ENCODE measurements at places on chromosomes 16 and 17.

DNA sequence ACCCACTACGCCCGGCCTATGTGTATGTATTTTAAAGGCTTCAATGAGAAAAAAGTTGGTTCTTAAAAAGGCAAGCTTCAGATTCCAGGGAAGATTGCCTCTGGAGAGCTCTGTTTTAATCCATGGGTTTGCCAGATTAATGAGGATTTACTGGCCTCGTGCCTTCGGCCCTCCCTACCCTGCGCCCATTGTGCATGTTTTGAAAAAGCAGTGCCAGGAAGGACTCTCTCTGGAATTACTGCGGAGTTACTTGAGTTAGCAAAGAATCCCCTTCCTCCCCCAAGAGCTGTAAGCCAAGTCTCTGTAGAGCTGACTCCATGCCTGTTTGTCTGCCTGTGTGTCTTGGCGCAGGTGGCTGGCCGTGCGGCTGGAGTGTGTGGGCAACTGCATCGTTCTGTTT, 98.9 kb downstream of the ABCC6 start:
- no peak for DNase-seq

- no peak for DNase-seq
Observed at GRCh38 chr17:42002792-42003301, 14.4 kb downstream of the DNAJC7 start.

DNA sequence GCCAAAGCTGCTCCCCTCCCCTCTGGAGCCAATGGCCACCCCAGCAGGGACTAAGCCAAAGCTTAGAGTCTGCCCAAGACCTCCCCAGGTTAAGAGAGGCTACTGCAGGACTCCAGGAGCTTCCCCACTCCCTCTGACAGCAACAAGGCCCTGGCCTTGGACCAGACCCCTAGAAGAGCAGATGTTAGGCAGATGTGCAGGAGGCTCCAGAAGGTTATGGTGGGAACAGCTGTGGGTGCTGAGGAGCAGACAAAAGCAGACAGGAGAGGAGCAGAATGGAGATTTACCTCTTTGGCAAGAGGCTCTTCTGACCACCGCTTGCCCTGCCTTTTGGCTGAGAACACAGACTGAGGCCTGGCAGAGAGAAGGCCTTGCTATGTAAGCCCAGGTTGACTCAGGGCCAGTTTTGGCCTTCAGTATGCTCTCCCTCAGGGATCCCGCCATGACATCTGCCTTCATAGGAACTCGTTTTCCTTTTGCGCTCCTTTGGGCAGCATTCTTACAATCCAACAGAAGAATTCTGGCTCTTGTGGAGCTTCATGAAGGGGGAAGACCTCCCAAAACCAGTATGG, 113.0 kb downstream of the RBFOX3 start:
- no peak for DNase-seq

GRCh38 chr17:4785311-4786105, 656 bp downstream of the VMO1 start:
- DNase-seq = no peak

DNA sequence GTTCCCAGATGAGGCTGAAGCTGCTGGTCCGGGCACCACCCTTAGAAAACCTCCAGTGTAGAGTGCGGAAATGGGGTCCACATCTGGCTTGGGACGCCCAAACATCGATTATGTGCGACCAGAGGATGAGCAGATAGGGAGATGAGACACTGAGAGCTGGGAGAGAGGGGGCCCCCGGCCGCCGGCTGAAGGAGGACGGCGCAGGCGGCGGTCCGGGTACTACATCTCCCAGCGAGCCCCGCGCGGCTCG, 182 bp upstream of the SPECC1 start:
- DNase-seq = no peak

DNA sequence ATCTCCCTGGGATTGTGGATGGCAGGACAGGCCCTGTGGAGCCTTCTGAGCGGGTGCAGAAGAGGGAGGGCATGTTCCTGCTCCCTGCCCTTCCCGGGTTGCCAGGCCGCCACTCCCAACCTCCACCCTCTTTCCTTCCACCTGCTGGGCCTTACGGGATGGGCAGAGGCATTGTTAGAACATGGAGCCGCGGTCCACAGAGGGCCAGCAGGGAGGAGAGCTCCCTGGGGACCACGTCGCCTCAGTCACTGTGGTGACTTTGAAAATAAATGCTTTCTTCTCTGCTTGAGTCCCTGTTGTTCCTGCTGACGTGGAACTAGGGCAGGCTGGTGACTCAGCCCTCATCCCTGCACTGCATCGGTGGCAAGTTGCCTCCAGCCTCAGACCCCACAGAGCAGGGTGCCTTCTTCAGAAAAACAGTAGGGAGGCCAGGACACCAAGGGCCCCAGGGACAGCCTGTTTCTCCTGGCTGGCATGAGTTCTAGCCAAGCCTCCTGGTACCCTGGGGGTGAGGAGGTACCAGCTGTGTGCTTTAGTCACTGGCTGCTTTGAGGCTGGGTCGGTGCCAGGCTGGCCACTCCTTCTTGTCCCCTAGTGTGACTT, 224.9 kb downstream of the SEC14L1 start:
- no peak for DNase-seq

DNA sequence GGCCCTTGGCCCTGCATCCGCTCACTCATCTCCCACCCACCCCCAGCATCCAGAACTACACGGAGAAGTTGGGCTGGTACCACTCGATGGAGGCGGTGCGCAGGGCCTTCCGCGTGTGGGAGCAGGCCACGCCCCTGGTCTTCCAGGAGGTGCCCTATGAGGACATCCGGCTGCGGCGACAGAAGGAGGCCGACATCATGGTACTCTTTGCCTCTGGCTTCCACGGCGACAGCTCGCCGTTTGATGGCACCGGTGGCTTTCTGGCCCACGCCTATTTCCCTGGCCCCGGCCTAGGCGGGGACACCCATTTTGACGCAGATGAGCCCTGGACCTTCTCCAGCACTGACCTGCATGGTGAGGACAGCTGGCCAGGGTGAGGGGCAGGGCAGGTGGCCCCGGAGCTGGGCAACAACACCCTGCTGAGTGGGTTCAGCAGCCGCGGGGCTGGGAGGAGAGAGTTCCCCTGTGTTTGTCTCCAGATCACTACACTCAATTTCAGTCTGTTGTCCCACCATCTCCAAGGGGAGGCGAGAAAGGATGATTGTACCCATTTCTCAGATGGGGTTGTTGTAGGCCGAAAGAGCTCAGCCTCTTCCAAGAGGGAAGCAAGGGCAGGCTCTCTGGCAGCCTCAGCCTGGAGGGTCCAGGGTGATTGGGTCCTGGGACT, 14.4 kb downstream of the MMP15 start:
- no peak for DNase-seq

- no peak for DNase-seq
Observed at GRCh38 chr17:11279776-11280344, 38.8 kb downstream of the SHISA6 start.

GRCh38 chr17:36188891-36189306, 7.7 kb downstream of the CCL3L1 start:
- DNase-seq = no peak

DNA sequence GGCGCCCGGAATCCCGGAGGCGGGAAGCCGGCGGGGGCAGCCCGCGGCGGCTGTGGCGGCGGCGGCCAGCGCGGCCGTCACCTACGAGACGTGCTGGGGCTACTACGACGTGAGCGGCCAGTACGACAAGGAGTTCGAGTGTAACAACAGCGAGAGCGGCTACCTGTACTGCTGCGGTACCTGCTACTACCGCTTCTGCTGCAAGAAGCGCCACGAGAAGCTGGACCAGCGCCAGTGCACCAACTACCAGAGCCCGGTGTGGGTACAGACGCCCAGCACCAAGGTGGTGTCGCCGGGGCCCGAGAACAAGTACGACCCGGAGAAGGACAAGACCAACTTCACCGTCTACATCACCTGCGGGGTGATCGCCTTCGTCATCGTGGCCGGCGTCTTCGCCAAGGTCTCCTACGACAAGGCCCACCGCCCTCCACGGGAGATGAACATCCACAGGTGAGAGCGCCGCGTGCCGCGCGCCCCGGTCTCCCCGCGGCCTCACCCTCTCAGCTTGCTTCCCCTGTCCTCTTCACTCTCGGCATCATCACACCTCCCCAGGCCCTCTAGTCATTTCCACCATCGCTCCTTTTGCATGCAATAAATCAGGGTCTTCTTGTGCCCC, 706 bp downstream of the SHISA6 start:
- no peak for DNase-seq

GRCh38 chr17:79991140-79991923, 44.3 kb downstream of the TBC1D16 start:
- DNase-seq = peak; percentile 72

DNA sequence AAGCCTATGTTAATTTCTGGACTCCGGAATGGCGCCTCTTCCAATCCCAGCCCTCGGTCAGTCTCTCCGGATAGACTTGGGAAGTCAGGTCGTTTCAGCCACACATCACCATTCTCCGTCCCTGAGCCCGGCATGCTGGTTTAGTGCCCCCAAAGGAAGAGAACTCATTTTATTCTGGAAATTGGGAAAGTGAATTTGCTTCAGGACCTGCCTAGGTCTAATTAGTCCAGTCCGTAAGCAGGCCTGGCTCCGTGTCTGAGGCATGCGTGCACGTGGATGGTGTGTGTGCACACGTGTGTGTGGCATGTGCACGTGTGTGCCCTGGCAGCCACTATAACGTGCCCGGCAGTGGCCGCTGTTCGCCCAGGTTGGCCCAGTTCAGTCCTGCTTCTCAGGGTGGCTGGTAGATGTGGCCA, 77.4 kb downstream of the RPA1 start:
- no peak for DNase-seq
